ENCODE measurements at places on chromosomes 2 and 18.
A peak's percentile ranks its signal among the peaks of the same experiment; 100 is the strongest.

DNA sequence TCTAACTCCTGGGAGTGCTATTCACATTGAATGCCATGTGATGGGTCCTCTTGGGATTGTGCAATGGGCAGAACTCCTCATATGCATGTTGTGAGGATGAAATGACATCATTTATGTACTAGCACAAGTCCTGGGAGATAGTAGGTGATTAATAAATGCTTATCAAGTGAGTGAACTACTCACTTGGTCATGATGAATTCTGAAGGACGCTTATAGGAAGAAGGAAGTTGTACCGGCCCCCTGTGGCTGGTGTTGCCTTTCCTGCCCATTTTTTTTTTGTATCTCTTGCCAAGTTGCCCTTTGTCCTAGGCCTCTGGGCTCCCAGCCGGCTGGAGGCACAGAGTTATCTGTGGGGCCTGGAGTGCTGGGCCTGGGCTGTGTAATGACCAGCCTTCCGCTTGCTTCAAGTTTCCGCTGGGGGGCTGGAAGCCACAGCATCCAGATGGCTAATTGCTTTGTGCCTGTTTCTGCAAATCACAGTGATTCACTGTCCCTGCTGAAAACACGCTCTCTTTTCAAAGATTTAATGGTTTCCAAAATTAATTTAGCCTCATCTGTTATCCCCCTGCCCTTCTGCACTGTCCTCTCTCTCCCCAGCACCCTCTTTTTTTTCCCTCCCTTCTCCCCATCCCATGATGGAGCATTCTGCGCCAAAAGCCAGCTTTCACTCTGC is 33.7 kb upstream of the MRPL33 start:
- peak; percentile 65 for DNase-seq
- H3K4me3 ChIP-seq = no peak overlapping the region
- H3K4me1 ChIP-seq = peaks cover 5% of the 10 kb centered on the region
- no peaks in the 10 kb centered on the region for H3K36me3 ChIP-seq
- H3K27me3 ChIP-seq = no peaks in the 10 kb centered on the region
- no peak overlapping the region for H3K27ac ChIP-seq

- no peak overlapping the region for H3K27ac ChIP-seq
- no peak for DNase-seq
- H3K4me1 ChIP-seq = no peaks in the 10 kb centered on the region
- no peaks in the 10 kb centered on the region for H3K27me3 ChIP-seq
- H3K4me3 ChIP-seq = no peak overlapping the region
- no peaks in the 10 kb centered on the region for H3K36me3 ChIP-seq
Measured at GRCh38 chr2:168663993-168664392, 138.4 kb upstream of the NOSTRIN start.

GRCh38 chr2:103773884-103774283 is 1012.1 kb downstream of the TMEM182 start:
- no peaks in the 10 kb centered on the region for H3K4me1 ChIP-seq
- no peak for DNase-seq

DNA sequence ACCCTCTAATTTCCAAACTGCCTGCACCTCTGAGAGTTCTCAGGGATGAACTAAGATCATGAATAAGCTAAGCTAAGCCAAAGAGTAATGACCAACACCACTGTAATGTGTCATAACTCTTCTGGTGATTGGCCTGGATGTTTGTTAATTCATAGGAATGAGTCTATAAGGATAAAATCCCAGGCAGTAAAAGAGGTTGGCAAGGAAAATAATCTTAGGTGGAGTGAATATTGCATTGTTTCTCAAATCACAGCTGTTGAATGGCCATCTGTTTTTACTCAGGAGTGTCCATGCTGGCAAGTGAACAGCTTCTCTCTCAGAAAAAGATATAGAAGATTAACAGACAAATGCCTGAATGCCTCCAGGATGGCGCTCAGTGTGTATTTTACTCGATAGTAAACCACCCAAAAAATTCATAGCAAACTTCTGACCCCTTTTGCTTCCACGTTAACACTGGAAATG is 60.8 kb upstream of the GLS start:
- H3K36me3 ChIP-seq = no peaks in the 10 kb centered on the region
- DNase-seq = no peak

GRCh38 chr2:7020468-7020867 is 103.3 kb downstream of the RNF144A start:
- H3K36me3 ChIP-seq = no peaks in the 10 kb centered on the region
- no peak for DNase-seq
- no peaks in the 10 kb centered on the region for H3K4me1 ChIP-seq
- H3K27me3 ChIP-seq = no peaks in the 10 kb centered on the region
- no peak overlapping the region for H3K4me3 ChIP-seq

DNA sequence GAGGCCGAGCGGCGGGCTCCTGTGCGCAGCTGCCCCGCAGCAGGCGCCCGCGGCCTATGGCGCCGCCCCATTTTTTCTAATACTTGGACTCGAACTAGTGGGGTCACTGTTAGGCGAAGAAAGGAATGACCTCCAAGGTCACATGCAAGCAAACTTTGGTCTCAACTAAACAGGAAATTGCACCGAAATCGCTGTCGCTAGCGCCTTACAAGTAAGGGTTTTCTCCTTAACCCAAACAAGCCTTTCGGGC is 339 bp downstream of the ACAA2 start:
- H3K4me3 ChIP-seq = peak overlapping the region; percentile 96
- DNase-seq = peak; percentile 76
- H3K36me3 ChIP-seq = no peaks in the 10 kb centered on the region
- H3K27ac ChIP-seq = peak overlapping the region; percentile 100
- peaks cover 3% of the 10 kb centered on the region for H3K4me1 ChIP-seq
- no peaks in the 10 kb centered on the region for H3K27me3 ChIP-seq

DNA sequence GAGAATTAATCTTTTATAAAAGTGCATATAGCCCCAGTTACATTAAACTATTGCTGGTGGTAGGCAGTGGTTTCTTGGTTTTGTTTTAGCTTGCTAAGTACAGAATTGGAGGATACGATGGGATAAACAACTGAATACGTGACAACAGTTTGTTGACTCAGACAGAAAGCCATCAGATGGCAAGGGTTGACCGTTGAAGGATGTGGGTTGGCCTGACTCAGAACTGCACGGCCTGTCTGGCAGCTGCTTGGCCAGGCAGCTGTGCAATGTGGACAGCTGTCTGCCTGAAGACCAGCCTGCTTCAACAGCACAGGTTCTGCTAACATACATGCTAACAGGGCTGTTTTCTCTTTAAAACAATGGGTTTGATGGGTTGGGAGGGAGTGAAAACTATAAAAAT is 46.6 kb downstream of the PRKRA start:
- no peaks in the 10 kb centered on the region for H3K27me3 ChIP-seq
- H3K4me3 ChIP-seq = no peak overlapping the region
- H3K4me1 ChIP-seq = no peaks in the 10 kb centered on the region
- H3K36me3 ChIP-seq = no peaks in the 10 kb centered on the region

GRCh38 chr2:68365087-68365486 is at the start of gene PLEK:
TSS of gene PLEK (plus strand) at chr2:68365282. CDS start at chr2:68365352, 70 bp downstream.
- no peaks in the 10 kb centered on the region for H3K4me1 ChIP-seq
- peak within 1 kb of the TSS; percentile 57 for H3K27ac ChIP-seq
- peak; percentile 87 for DNase-seq

GRCh38 chr2:130810490-130810889 is 26.2 kb upstream of the ARHGEF4 start:
- no peak overlapping the region for H3K4me3 ChIP-seq
- H3K4me1 ChIP-seq = no peaks in the 10 kb centered on the region
- no peaks in the 10 kb centered on the region for H3K27me3 ChIP-seq
- H3K36me3 ChIP-seq = no peaks in the 10 kb centered on the region
- DNase-seq = no peak
- H3K27ac ChIP-seq = no peak overlapping the region

GRCh38 chr2:28049416-28049815 is 158.9 kb downstream of the BABAM2 start:
- H3K27ac ChIP-seq = no peak overlapping the region
- no peaks in the 10 kb centered on the region for H3K36me3 ChIP-seq
- no peak overlapping the region for H3K4me3 ChIP-seq
- H3K4me1 ChIP-seq = no peaks in the 10 kb centered on the region

GRCh38 chr2:9844576-9844975 is 1.3 kb downstream of the TAF1B start:
- no peaks in the 10 kb centered on the region for H3K36me3 ChIP-seq
- no peak overlapping the region for H3K27ac ChIP-seq
- peaks cover 9% of the 10 kb centered on the region for H3K4me1 ChIP-seq
- H3K27me3 ChIP-seq = no peaks in the 10 kb centered on the region
- peak overlapping the region; percentile 65 for H3K4me3 ChIP-seq

DNA sequence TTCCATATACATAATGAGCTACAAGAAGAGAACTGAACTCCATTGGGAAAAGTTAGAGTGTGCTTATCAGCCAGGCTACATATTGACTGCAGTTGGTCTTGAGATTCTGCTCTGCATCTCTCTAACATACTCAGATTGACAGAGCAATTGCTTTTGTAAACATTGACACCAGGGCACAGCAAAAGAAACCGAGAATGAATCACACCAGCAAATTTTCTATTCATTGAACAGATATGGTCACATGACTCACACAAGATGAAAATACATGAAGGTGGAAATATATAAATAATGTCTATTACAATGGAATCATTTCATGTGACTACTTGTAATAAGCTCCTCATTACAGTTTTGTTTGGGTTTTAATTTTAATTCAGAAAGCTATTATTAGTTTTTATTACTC is 691.9 kb upstream of the TMEFF2 start:
- no peaks in the 10 kb centered on the region for H3K4me1 ChIP-seq
- no peak overlapping the region for H3K27ac ChIP-seq
- H3K36me3 ChIP-seq = no peaks in the 10 kb centered on the region
- H3K27me3 ChIP-seq = no peaks in the 10 kb centered on the region
- DNase-seq = no peak
- no peak overlapping the region for H3K4me3 ChIP-seq

GRCh38 chr2:43123981-43124686 is 102.3 kb downstream of the ZFP36L2 start:
- H3K27me3 ChIP-seq = no peaks in the 10 kb centered on the region
- H3K4me3 ChIP-seq = no peak overlapping the region
- no peaks in the 10 kb centered on the region for H3K36me3 ChIP-seq
- peaks cover 29% of the 10 kb centered on the region for H3K4me1 ChIP-seq

DNA sequence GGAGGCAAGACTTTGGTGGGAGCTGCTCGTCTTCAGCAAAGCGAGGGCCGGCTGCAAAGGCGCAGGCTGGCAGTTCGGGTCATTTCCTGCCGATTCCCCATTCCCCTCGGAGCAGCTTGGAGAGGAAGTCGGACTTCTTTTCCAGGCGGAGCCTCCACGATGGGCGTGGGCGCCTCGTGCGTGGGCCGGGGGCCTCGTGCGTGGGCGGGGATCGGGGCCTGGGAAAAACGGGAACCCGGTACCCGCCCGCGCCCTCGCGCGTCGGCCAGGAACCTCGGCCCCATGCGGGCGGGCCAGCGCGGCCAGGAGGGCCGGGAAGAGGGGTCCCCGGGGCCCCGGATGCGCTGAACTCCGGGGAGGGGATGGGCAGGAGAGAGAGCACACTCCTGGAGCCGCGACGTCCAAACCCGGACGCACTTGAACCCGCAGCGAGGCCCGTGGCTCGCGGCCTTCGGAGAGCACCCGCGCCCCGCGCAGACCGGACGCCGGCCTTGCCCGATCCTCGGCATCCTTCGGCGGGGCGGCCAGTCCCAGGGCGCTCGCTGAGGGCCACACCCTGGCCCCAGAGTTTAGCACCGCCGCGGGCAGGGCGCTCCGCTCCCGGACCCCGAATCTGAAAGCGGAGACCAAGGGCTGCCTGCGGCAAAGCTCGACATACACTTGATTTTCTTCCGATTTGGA is 368.4 kb downstream of the MTX2 start:
- peak overlapping the region; percentile 64 for H3K27ac ChIP-seq
- H3K4me1 ChIP-seq = no peaks in the 10 kb centered on the region
- peaks cover 4% of the 10 kb centered on the region for H3K27me3 ChIP-seq

- no peak overlapping the region for H3K27ac ChIP-seq
- no peaks in the 10 kb centered on the region for H3K36me3 ChIP-seq
- H3K4me1 ChIP-seq = no peaks in the 10 kb centered on the region
- H3K27me3 ChIP-seq = no peaks in the 10 kb centered on the region
- no peak for DNase-seq
Measured at GRCh38 chr2:198283146-198283545, 478.8 kb downstream of the PLCL1 start.

DNA sequence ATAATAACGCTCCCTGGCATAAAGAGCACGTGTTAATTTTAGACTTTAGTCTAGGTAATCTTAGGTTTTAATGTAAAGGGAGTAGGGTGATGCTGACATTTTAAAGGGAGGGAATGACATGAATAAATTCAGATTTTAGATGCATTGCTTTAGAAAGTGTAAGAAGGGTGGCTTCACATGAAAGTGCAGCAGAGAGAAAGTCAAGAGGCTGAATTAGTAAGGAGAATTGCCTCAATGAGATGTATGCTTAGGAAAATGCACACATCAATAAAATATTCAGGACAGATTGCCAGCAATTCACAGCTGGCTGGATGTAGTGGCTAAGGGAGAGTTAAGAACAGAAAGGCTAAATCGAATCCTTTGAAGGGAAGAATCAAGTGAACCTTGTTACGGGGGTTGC is 165.5 kb upstream of the CDH19 start:
- H3K27ac ChIP-seq = no peak overlapping the region
- H3K4me1 ChIP-seq = no peaks in the 10 kb centered on the region
- no peak for DNase-seq
- no peaks in the 10 kb centered on the region for H3K27me3 ChIP-seq
- no peaks in the 10 kb centered on the region for H3K36me3 ChIP-seq

DNA sequence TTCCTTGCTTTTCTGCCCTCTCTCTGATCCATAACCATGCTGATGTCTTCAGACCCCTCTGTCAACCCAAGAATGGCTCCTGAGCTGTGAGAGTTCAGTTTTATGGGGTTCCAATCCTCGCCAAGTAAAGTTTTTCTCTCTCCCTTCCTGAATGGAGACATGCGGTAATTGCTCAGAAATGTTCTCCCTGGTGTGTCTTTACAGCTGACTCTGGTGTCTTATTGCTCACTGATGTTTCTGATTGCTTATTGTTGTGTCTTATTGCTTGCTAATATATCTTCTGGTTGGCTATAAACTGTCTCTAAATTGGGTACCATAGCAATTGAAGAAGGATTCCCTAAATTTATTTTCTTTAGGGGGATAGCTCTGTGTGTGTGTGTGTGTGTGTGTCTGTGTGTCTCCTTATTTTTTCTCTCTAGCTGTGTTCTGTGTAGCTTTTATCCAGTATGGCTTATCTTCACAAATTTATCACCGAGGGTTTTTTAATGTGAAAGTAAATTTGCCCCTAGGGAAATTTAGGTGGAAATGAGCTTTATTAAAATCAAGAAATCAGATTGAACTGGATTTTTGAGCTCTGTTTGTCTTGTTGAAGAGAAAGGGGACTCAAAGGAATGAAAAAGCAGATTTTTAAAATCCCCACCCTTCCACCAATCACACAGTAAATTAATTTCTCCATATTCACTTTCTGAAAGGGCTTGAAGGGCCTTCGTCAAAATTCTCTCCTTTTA is 19.5 kb downstream of the MGAT5 start:
- no peak for DNase-seq
- no peaks in the 10 kb centered on the region for H3K27me3 ChIP-seq
- H3K4me3 ChIP-seq = no peak overlapping the region
- H3K4me1 ChIP-seq = peaks cover 4% of the 10 kb centered on the region
- no peaks in the 10 kb centered on the region for H3K36me3 ChIP-seq

GRCh38 chr2:132577686-132578085 is 92.3 kb downstream of the LYPD1 start:
- no peak for DNase-seq
- H3K27me3 ChIP-seq = no peaks in the 10 kb centered on the region
- no peak overlapping the region for H3K4me3 ChIP-seq
- H3K4me1 ChIP-seq = no peaks in the 10 kb centered on the region

- no peak overlapping the region for H3K27ac ChIP-seq
- H3K4me1 ChIP-seq = no peaks in the 10 kb centered on the region
- H3K4me3 ChIP-seq = no peak overlapping the region
- DNase-seq = no peak
Measured at GRCh38 chr2:207088276-207088675, 77.5 kb downstream of the KLF7 start.

GRCh38 chr2:101679037-101679726 is 18.3 kb upstream of the MAP4K4 start:
- no peaks in the 10 kb centered on the region for H3K4me1 ChIP-seq
- no peak overlapping the region for H3K27ac ChIP-seq
- H3K4me3 ChIP-seq = no peak overlapping the region
